NCI-H524 treated with DMSO at 0.1 percent for 48 hours (cell line): ENCODE measurements at places on chromosomes 13 and 19.

DNA sequence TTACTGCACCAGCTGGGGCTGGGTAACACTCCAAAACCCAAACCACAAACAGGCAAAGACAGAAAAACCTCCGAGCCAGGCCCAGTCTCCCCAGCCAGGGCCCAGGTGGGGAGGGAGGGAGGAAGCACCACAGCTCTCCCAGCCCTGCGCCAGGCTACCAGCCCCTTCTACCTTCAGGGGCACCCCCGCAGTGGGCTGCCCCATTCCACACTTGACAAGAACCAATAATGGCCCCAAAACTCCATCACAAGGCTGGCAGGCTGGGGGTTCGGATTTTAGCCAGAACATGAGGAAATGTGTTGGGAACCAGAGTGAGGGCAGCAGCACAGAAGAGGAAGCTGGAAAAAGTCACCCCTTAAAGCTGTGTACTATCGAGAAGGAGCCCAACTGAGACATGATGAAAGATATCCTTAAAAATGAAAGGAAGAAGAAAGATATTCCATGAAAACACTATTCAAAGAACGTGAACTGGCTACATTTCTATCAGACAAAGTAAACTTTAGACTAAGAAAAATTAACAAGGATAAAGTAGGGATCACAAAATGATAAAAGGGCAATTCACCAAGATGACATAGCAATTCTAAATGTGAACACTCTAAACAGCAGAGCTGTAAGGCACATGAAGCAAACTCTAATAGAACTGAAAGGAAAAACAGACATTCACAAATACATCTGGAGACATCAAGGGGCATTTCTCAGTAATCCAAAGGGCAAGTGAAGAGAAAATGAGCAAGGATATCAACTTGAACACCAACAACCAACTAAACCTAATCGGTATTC is 12.9 kb downstream of the TUBGCP3 start:
- no peak for DNase-seq

- DNase-seq = no peak
These were observed 53.9 kb downstream of the FNDC3A start for GRCh38 chr13:49029570-49029969.

GRCh38 chr13:106691861-106692260 is 123.9 kb upstream of the ARGLU1 start:
- DNase-seq = no peak

DNA sequence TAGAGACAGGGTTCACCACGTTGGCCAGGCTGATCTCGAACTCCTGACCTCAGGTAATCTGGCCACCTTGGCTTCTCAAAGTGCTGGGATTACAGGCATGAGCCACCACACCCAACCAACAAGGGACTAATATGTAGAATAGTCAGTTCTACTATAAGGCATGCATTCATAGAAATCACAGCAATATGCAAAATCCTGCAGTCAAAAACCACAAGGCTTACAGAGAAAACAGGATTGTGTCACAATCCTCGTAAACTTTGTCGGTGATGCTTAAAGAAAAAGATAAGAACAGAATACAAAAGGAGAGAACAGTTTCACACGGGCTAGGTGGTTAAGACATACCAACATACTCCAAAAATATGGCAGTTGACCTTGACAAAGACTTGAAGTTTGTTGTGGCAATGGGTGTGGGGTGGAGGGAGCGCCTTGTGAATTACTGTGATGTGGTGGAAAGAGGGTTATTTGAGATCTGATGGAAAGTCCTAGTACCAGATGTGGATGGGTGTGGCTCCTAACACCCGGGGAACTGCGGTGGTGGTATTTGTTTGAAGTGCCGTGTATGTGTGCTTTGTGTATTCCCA is 12.4 kb downstream of the NOSIP start:
- DNase-seq = no peak

DNA sequence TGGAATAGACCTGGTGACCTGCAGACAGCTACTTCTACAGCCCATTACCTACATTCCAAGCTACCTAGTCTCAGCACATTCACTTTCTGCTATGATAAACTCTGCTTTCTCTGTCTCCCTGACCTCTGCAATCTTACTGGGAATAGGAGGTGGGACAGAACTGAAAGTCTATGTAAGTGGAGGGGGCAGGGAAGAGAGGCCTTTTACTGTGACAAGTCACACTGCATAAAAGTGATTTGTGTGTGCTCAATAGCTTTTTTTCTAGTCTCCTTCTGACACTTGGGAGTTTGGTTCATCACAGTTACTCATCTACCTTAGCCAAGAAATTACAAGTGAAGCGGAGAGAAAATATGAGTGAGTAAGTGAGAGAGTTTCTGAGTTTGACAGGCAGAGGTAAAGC is 322.4 kb downstream of the OLFM4 start:
- no peak for DNase-seq

GRCh38 chr13:87398047-87398446 is 273.1 kb upstream of the SLITRK5 start:
- DNase-seq = no peak

- no peak for DNase-seq
These were observed 2.8 kb upstream of the TNNI3 start for GRCh38 chr19:55160128-55160985.

DNA sequence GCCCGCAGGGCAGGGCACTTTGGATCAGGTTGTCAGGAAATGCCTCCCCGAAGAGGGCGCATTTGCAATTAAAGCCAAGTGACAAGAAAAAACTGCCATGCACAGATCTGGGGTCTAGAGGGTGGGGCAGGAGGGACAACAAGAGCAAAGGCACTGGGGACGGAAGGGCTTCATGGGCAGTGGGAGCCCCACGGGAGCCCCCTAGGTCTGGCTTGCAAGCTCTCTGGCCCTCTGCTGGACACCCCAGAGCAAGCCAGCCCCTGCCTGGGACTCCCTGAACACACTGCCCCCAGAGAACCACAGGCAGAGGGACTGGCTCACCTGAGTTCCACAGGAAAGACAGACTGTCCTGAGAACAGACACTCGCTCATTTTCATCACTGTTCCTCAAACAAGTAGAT is 30.2 kb upstream of the C19orf12 start:
- DNase-seq = no peak

- no peak for DNase-seq
These were observed 335.7 kb downstream of the DCT start for GRCh38 chr13:94143624-94144350.

DNA sequence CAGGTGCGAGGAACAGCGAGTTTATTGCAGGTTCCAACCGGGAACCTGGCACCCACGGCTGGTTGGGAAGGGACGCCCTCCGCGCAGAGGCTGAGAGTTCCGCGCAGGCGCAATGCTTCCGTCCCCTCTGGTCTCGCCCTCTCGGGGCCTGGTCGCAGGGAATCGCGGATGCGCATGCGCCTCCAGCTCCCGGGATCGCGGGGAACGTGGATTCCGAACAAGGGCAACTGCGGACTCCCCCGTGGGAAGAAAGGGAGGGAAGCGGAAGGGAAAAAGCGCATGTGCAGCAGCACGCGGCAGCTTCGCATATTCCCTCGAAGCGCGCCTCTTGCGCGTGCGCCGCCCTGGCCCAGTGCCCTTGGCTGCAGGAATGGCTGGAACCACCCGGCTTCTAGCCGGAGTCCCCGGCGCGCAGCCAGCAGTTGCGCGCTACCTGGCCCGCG is 1.1 kb downstream of the TSSK6 start:
- DNase-seq = no peak
